ENCODE measurements at places on chromosomes 11 and 22.

DNA sequence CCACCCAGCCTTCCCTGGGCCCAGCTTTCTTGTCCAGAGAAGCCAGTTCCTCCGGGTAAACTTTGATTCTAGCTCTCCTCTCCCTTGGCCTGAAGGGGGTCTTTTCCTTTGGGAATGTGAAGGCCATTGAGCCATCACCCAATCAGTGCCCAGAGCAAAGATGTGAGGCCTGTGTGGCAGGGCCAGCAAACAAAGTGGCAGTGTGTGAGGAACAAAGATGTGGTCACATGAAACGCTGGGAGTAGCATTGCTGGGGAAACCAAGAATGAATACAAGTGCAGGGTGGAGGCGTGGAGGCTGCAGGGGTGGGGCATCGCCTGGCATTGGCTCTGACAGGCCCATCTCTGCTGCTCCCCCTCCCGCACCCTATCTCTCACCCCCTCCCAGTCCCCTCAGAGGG, 91.9 kb upstream of the BID start:
- no peak for DNase-seq

DNA sequence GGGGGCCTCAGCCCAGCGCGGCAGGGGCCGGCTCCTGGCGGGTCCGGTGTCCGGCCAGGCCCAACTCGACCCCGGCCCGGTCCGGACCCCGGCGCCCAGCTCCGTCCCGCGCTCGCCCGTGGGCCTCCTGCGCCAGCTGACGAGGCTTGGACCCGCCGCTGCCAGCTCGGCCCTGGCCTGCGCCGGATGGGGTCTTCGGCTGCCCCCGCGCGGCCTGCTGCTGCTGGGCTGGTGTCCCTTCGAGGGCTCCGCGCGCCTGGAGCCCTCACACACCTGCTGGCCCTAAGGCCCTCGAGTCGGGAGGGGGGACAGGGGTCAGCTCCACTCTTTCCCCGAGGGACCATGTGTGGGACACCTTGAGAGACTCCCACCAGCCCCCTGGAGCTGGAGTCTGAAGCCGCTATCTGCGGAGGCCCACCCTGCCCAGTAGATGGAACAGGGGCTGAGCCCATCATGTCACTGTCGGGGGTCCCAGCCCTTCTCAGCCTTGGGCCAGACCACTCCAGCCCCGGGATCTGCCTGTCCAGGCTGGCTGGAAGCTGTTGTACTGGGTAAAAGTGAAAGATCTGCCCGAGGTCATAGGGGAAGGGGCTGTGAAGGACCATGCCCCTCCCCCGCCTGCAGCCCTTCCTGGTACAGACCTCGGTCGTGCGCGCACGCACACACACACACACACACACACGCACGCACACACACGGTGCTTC, 768 bp upstream of the CDKN1C start:
- DNase-seq = no peak

GRCh38 chr11:5283086-5283485, 13.3 kb upstream of the HBE1 start:
- DNase-seq = no peak

GRCh38 chr11:125663910-125664309, 16.7 kb downstream of the ACRV1 start:
- DNase-seq = no peak

DNA sequence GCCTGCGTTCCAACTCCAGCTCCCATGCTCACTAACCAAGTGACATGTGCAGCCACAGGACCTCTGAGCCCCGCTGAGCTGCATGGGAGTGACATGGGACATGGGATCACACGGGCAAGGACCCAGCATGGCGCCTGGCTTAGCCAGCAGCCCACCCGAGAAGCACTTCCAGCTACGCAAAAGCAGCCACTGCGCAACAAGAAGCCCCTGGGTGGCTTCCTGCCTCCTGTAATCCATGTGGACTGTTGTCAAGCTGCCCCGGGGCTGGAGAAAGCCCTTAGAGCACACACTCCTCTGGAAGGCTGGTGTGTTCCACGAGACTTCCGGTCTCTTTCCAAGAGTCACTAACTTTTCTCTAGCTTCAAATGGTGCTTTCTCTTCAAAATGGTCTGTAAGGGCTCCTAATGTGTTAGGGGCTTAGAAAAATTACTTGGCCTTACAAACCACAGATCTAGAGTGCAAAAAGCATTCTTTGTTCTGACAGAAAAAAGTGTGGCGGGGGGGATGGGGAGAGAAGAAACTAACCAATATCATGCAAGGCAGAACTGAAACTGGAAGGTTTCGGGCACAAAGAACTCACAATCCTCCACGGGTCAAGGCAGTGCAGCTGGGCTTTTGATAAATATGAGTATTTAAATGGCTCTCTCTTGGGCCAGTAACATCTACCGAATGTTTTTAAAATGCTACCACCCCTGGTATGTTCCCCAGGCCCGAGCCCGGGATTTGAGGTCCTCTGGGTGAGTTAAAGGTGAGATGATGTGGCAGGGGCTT, 5.5 kb downstream of the C11orf24 start:
- DNase-seq = no peak

GRCh38 chr11:2858995-2859698, 26.4 kb downstream of the CDKN1C start:
- DNase-seq = no peak

GRCh38 chr11:43382614-43383013, 23.9 kb downstream of the TTC17 start:
- DNase-seq = no peak

- DNase-seq = peak; percentile 2
These were observed 6.7 kb upstream of the RTN4RL2 start for GRCh38 chr11:57453543-57454177.

DNA sequence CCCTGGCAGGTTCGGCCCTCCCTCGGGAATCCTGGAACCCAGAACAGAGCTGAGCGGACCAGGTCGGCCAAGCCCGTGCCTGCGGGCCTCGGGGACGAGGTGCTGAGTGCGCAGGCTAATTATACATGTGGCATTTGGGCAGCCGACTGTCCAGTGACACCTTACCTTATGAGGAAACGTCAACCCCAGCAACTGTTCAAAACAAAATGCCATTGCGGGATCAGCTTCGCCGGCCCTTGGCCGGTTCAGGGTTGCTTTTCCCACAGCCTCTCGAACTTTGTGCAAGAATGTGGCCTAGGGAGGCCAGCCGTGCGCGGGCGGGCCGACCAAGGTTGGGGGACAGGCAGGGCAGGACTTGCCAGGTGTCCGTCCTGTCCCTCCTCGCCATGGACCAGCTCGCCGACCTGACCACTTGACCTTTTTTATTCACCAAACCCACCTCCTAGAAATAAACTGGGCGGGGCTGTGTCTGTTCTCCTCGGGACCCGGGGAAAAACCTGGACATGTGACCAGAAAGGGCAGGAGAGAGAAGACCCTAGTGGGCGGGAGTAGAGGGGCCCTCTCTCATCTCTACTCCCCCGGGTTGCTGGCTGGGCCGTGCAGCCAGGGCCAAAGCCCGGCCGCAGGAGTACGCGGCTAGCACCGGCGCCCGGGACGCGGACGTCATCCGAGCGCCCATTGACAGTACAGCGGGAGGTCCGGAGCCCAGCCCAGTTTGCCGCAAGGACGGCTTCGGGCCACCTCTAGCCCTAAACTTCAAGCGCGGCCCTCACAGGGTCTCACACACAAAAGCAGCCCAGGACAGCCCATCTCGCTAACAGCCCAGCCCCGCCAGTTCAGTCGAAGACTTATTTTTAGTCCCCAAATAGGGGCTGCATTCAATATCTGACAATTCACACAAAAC, 134.3 kb upstream of the C11orf58 start:
- peak; percentile 44 for DNase-seq

DNA sequence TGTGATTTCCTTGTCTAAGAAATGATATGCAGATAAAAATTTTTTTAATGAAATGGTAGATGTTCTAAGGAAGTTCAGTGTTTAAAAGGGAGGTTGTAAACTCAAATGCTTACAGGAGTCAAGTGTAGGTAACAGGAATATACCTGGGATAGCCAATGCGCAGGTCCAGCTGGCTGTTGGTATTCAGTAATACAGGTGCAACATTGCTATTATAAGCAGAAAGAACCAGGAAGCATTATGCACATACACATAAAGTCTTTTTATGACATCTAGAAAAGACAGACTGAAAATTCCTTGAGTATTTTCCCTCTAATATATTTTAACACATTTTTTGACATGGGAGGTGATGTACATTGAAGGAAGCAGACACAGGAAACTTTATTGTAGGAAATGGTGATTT, 43.6 kb upstream of the B3GNT6 start:
- no peak for DNase-seq

GRCh38 chr11:80529726-80530125, 1088.9 kb upstream of the TENM4 start:
- DNase-seq = no peak

- DNase-seq = no peak
These were observed 642.4 kb upstream of the API5 start for GRCh38 chr11:42669248-42669976.

GRCh38 chr11:71265559-71266092, 13.2 kb upstream of the SHANK2 start:
- DNase-seq = no peak

- DNase-seq = no peak
These were observed 43.3 kb downstream of the PARVA start for GRCh38 chr11:12420706-12421105.

DNA sequence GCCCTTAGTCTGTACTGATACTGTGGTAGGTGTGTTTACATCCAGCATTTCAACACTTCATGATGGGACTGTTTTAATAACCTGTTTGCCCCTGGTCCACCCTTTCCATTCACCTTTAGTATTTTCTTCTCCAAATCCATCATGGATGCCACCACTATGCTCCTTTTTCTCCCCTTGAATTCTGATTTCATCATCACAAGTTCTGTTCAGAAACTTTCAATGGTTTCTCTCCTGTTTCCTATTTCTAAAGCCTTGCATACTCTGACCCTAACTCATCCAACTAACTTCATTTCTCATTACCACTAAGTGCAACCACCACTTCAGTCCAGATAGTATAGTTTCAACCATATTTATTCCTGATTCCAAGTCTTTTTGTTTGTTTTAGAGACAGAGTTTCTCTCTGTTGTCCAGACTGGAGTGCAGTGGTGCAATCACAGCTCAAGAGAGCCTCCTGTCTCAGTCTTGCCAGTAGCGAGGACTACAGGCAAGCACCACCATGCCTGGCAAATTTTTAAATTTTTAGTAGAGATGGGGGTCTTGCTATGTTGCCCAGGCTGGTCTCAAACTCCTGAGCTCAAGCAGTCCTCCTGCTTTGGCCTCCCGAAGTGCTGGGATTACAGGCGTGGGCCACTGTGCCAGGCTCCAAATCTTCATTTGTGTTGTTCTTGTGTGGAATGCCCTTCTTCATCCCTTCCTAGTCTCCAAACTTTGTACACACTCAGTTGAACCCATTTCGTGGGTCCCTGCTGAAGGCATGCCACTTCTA, 1.2 kb upstream of the LIN7C start:
- DNase-seq = no peak

GRCh38 chr11:119724956-119725355, 4.0 kb downstream of the NECTIN1 start:
- DNase-seq = no peak

- no peak for DNase-seq
These were observed 86.5 kb downstream of the FAM76B start for GRCh38 chr11:95703049-95703448.

DNA sequence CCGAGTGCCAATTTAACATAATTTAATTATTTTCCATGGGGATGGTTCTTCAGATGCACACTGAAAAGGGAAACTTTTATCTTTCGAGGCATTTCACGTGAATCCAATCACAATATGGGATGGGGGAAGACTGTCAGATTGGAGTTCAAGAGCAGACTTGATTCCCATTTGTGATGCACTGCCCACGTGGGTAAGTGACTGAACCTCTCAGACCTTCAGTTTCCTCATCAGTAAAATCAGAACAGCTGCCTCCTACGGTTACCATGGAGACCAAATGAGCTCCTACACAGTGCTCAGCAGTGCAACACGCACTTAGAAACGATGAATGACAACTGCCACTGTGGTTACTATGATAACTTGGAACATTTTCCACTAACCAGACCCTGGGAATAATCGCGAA, 21.7 kb downstream of the KIAA0930 start:
- DNase-seq = peak; percentile 13

- no peak for DNase-seq
These were observed 1281.0 kb downstream of the LRRC4C start for GRCh38 chr11:40178470-40178869.

DNA sequence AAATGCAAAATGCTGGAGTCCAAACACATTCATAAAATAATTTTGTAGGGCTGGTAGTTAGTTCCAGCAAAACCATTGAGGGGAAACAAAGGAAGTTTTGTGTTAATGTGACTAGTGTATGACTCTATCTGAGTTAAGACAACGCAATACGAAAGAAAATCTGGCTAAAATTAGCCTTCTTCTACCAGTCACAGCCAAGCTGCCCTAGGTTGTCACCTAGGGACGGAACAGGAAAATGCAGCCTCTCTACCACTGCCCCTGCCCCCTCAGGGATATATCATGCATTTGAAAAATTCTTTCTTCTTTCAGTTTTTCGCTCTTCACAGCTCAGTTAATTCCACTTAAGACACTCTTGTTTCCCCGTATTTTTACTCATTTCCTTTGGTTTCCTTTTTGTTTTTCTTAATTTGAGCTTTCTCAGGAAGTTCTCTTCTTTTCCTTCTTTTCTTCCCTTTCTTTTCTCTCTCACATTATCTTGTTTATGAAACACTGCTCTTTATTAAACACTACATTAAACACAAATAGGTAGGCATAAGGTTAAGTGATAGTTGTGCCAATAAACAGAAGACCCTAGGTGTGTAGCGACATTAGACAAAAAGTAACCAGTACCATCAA, 30.6 kb downstream of the KIRREL3 start:
- DNase-seq = peak; percentile 25

All from NCI-H774 (cell line).